ENCODE measurements at places on chromosomes 13 and 19. TPM values are rescaled to one million over a fixed set of nuclear protein-coding genes. Genes with fewer than 3 reads are reported as not detected.

DNA sequence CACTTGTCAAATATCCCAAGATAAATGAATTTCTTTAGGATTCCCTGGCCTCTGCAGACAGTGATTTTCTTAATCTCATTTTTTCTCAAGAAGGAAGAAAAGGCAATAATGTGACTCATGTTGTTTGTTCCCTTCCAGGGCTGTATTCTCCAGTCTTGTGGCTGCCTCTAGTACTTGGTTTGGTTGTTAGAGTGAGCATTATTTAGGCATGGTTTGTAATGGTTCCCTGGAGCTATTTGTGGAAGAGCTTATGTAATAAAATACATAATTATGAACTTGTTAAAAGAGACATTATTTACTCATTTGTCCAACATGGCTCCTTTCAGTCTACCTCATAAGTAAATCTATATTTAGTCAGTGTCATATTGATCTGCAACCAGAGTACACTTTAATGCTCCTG, 270.4 kb downstream of the DCT start:
- DNase-seq, result no peak

- DNase-seq, result no peak
These were observed 224.7 kb downstream of the ZNF536 start for GRCh38 chr19:30596813-30597399.

GRCh38 chr13:111470933-111471332, 150.5 kb downstream of the TEX29 start:
- DNase-seq, result no peak

DNA sequence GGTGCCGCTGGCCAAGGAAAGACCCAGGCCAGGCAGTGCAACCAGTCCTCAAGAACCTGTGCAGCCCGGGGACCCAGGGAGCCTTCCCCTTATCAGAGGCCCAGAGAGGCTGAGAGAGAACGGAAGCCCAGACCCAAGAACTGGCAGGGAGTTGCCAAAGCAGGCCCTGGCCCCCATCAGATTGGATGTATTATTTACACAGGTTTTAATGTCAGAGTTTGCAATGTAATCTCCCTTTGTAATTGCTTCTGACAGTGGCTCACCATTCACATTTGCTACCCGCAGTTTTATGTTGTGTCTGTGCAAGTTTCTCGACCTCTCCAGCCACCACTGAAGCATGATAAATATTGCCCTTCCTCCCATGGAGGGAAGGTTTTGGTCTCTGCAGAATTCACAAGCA, 660.9 kb downstream of the LIG4 start:
- no peak for DNase-seq

DNA sequence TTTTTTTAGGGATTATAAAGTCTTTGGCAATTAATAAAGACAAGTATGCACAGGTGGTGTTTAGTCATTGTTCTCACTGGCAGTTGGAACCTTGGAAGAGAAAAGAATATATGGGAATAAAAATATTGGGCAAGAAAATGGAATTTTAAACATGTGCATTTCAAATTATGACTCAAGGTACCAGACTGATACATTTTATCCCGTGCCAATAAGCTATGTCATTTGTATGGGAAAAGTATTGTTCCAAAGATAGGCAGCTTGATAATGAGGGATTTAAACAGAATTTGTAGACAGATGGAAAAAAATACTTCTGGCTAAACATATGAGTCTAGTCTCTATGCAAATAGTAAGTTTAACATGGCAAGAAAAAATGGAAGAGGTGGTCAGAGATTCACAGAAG, 169.5 kb upstream of the UFM1 start:
- DNase-seq, result no peak

DNA sequence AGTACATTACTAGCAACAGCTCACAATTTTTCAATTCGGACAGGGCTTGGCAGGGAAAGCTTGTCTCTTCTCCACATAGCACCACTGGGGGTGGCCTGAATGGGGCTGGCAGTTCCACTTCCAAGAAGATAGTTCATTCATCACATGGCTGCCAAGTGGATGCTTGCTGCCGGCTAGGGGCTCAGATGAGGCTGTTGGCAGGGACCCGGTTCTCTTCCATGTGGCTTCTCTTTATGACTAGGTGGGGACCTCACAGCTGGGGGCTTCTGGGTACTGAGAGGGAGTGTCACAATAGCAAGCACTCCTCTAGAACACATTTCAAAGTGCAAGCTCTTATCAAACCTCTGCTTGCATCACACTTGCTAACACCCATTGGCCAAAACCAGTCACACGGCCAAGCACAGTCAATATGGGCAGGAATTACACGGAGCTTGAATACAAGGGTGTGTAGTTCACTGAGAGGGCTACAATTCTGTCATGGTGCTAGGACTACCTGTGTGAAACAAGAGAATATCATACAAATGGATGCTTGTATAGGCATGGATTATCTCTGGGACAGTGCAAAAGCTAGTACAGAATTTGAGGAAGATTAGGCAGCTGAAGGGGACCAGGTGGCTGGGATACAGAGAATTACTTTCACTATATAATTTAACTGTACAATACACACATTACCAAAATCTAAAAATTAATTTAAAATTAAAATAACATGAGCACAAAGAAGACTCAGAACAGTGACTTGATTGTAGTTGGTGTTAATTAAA, 32.3 kb downstream of the ATP7B start:
- no peak for DNase-seq

DNA sequence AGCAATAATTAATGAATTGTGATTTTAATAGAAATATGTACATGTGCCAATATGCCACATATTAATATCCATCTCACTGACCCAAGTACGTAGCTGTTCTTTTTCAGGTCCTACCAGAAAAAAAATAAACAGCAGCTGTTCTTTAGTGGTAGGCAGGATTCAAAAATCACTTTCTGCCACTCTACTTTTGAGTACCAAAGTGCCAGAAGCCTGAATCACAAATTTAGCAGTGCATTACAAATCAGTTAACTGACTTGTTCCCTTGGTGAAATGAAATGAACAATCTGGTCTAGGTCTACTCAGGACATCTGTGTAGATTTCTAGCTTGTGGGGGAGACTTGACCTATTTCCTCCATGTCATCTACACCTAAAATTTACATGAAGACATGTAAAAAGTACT, 775.5 kb upstream of the GPC6 start:
- DNase-seq, result no peak

- no peak for DNase-seq
These were observed 1487.0 kb upstream of the SLC10A2 start for GRCh38 chr13:104553186-104553585.

DNA sequence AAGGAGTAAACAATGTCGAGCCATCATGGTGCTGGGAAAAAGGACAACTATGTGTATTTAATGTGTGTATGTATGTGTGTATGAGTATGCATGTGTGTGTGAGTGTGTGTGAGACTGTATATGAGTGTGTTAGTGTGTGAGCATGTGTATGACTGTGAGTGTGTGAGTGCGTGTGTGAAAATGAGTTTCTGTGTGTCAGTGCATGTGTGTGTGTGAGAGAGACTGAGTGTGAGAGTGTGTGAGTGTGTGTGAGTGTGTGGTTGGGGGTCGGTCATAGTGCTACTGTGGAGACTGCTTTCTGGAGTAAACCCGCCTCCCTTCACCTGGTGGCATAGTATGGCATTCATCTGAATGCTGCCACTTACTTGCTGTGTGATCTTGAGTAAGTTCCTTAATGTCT, 567.4 kb downstream of the FGF9 start:
- no peak for DNase-seq

- DNase-seq, result no peak
These were observed 113.2 kb downstream of the HSPH1 start for GRCh38 chr13:31048521-31048920.

DNA sequence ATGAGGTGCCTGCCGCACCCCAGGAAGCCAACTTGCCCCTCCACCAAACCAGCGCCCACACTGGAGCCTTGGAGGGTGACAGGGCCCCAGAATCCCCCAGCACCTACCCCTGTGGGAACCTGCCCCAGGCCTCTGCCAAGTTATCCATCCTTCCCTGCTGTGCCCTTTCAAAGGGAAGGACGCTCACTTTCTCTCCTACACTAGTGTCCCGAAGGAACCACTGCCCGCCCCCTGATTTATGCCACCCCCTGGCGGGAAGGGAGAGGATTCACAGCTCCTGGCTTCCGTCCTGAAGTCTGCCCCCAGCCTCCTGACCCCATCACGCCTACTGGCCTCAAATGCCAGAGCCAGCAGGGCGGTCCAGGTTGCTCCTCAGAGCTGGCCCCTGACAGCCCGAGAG, 1.4 kb downstream of the EVI5L start:
- no peak for DNase-seq

DNA sequence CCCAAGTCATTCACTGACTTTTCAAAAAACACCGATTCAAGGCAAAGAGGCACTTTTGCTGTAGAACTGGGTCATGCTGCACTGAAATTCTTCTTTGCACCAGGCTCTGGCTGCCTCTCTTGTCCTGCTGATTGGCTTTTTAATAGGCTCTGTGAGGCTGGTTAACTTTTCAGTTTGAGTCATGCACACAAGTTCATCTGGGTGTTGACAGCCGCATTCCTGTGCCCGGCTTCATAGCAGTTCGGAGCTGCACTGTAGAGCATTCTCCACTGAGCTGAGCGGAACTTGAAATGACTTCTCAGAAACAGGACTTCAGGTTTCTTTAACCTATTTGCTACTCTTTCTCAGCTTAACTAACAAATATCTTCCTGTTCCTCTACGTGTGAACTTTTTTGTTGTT, 978.3 kb downstream of the UQCRFS1 start:
- DNase-seq, result no peak

GRCh38 chr19:20928371-20928770, 5.3 kb downstream of the ZNF85 start:
- no peak for DNase-seq

GRCh38 chr13:52651897-52652195, 790 bp upstream of the SUGT1 start:
- no peak for DNase-seq

The CDX2 gene
- total RNA-seq, result not detected

The PNMA8B gene
- total RNA-seq, result 17.5 TPM

The SBSN gene
- total RNA-seq, result not detected

All from occipital lobe (tissue), 3 donors.